ENCODE measurements at places on chromosomes 12 and 14. TPM values are rescaled to one million over a fixed set of nuclear protein-coding genes. Genes with fewer than 3 reads are reported as not detected.

The SYT1 gene
- total RNA-seq, result not detected

The NANOG gene
- total RNA-seq, result not detected

The AICDA gene
- total RNA-seq, result not detected

The RIPK3 gene
- total RNA-seq, result 2.2 TPM

The SMIM41 gene
- not detected for total RNA-seq

The SCN8A gene
- total RNA-seq, result not detected

The TAS2R46 gene
- not detected for total RNA-seq

The PSME2 gene
- total RNA-seq, result 52.9 TPM

The GPR132 gene
- total RNA-seq, result not detected

The STK38L gene
- total RNA-seq, result 12.4 TPM

The PRKD1 gene
- total RNA-seq, result 18.7 TPM

The RAD51AP1 gene
- total RNA-seq, result 1.7 TPM

The INHBC gene
- total RNA-seq, result not detected

The OR4K2 gene
- not detected for total RNA-seq

The MDM1 gene
- 3.7 TPM for total RNA-seq

The CEBPE gene
- not detected for total RNA-seq

The GABARAPL1 gene
- total RNA-seq, result 58.4 TPM
